ENCODE measurements at places on chromosomes 12 and 14.
A peak's percentile ranks its signal among the peaks of the same experiment; 100 is the strongest.

GRCh38 chr14:73764406-73765280, 50.5 kb upstream of the PNMA1 start:
- DNase-seq: peak; percentile 93

DNA sequence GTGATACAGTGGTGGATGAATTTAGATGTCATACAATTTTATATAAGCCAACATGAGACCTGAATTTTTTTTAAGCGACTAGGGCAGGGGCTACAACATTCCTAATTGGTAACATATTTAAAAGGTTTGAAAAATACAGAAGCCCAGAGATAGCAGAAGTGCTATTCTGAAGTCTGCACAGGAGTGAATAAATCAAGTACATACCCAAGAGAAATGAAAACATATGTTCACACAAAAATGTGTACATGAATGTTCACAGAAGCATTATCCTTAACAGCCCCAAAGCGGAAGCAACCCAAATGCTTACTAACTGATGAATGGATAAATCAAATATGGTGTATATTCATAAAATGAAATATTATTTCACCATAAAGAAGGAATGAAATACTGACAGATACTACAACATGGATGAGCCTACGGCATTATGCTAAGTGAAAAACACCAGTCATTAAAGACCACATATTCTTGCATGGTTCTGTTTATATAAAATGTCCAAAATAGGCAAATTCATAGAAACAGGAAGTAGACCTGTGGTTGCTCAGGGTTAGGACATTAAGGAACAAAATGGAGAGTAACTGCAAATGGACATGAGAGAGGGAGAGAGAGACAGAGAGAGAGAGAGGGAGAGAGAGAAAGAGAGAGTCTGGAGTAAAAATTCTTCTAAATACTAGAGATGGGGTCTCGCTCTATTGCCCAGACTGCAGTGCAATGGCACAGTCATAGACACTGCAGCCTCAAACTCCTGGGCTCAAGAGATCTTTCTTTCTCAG, 28.0 kb upstream of the GXYLT1 start:
- DNase-seq: peak; percentile 33

DNA sequence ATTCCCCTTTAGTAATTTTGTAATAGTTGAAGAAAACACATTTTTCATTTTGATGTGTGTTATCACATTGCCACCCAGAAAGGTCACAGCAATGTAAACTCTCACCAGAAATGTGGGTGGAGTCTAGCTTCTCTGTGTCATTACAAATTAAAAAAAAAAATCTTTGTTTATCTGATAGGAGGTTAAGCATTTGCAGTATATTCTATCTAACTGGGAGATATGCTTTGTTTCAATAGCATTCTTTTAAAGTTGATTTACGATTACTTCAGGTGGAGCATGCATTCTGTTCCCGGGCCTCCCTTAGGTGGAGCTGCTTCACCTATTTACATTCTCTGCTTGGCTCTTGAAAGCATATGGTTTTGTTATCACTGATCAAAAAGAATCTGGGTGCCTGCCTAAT, 7.8 kb downstream of the ADIPOR2 start:
- DNase-seq: no peak

GRCh38 chr12:14845350-14845750, 2.0 kb upstream of the ART4 start:
- peak; percentile 82 for DNase-seq

GRCh38 chr12:130075497-130076076, 86.7 kb upstream of the FZD10 start:
- no peak for DNase-seq

- peak; percentile 28 for DNase-seq
Observed at GRCh38 chr14:78335531-78335930, 165.4 kb downstream of the NRXN3 start.

- no peak for DNase-seq
Observed at GRCh38 chr12:116591855-116592637, 32.9 kb downstream of the MAP1LC3B2 start.

DNA sequence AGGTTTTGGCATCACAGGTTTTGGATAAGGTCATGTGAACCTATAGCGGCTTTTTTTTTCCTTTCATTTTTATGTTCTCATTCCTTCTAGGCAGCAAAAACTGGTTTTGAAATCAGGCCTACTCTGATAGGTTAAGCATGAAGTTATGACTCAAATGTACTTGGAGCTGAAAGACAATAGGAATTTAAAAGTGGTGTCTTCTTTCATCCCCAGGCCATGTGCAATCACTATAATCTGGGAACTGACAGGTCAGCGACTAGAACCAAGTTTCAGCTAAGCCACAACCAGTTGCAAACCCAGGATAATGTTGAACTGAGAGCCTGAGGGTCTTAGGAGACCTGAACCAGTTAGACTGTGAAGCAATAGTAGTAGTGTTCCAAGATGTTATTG, 74.3 kb downstream of the ANO6 start:
- no peak for DNase-seq

Measured in suppressor macrophage treated with lipopolysaccharide for 1 hour (primary cell).